Stimulated activated CD4-positive, alpha-beta T cell treated with anti-CD3 and anti-CD28 coated beads, Interleukin-1b, Interleukin-23, amount 100 ng/mL, for 1 hour (primary cell): ENCODE measurements at places on chromosomes 1 and 21.

DNA sequence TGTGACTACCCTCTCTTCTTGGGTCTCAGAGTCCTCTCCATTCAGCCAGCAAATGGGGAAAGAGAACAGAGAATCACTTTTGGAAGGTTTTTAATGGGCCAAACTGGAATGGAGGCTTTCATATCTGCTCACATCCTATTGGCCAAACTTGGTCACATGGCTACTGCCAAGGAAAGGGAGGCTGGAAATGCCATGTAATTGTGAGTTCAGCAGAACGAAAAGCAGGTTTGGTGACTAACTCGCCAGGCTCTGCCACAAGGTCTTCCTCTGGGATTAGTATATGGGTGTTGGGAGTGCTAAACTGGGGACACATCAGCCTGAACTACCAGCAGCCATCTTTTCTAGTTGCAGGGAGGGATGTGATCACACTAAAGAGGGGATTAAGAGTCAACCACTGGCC is 19.2 kb downstream of the RD3 start:
- no peak for DNase-seq

DNA sequence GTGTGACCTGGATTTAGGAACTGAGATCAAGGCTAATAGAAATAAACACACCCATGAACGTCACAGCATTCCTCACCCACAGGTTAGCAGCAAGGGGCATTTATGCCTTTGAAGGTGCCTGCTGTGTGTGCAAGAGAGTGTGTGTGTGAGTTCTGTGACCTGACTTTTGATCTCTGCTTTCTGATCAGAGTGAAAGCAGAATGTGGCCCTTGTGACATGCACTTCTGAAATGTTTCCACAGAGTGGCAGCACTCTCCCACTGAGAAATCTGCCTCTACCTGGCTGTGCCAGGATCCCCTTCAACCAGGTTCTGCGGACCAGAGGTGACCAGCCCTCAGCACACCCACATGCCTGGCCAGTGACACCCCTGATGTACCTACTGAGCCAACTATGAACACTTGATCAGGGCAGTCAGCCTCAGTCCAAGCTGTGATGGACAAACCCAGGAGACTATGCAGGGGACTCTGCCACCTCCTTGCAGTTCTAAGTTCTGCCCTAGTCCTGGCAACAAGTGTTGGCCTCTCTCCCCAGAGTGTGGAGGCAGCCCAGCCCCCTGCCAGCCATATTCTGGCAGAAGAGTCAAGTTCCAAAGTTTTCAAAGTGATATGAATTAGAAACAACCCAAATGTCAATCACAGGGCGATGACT is 41.0 kb downstream of the RXRG start:
- no peak for DNase-seq

DNA sequence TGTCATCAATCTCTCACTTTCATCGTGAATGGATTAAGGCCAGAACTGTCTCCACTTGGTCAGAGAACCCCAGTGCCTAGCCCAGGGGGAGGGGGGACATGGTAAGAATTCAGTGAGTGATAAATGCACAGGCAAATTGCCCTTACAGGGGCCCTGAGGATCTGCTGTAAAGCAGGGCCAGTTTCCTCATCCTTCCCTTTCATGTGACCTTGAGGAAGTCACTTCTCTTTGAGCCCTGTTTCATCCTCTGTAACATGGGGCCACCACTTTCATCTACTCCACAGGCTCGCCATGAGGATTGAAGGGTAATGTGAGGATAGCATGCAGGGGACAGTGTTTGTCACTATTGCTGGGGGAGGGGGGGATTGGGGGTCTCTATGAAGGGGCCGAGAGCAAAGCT is 28.1 kb upstream of the C1QA start:
- no peak for DNase-seq

- DNase-seq, result no peak
These were observed 53.4 kb downstream of the KRTAP19-8 start for GRCh38 chr21:30984889-30985288.

- DNase-seq, result no peak
These were observed 79.5 kb downstream of the SDCCAG8 start for GRCh38 chr1:243335292-243335691.

GRCh38 chr1:172394141-172394751 is 26.2 kb upstream of the C1orf105 start:
- DNase-seq, result peak; percentile 15

GRCh38 chr1:156504438-156504813 is 3.9 kb upstream of the MEF2D start:
- no peak for DNase-seq

DNA sequence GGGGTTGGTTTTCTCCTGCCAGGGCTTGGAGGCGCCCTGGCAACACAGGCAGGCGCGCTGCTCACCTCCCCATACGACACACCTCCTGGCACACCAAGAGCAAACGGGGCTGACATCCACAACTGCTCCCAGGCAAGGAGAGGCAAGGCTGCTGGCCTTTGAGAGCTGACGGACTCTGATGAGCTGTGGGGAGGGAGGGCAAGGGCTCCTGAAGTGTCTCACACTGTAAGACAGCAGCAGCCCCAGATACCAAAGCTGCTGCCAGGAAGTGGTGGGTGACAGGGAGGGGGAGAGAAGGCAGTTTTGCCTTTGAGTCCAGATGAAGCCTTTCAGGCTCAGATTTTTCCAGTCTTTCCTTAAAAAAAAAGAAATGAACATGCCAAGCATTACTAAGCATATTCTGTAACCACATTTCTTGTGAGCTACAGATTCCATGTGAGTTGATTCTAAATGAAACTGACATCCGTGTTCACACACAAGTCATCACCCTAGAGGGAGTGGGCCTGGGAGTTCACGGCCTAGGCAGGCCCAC is 24.3 kb downstream of the PGBD5 start:
- DNase-seq, result no peak

DNA sequence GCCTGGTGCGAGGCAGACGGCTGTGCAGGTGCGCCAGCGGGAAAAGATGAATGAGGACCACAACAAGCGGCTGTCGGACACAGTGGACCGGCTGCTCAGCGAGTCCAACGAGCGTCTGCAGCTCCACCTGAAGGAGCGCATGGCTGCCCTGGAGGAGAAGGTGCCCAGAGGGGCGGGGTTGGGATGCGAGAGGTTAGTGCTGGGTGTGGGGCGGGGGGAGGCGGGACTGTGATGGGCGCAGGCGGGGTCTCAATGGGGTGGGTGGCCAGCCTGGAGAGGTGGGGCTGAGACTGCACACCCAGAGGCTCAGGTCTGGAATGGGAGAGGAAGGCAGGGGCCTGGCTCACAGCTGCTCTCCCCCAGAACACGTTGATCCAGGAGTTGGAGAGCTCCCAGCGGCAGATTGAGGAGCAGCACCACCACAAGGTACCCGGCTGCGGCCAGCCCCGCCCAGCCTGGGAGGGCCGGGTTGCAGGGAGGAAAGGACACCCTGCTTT is 22.3 kb downstream of the PPFIA4 start:
- DNase-seq, result no peak

DNA sequence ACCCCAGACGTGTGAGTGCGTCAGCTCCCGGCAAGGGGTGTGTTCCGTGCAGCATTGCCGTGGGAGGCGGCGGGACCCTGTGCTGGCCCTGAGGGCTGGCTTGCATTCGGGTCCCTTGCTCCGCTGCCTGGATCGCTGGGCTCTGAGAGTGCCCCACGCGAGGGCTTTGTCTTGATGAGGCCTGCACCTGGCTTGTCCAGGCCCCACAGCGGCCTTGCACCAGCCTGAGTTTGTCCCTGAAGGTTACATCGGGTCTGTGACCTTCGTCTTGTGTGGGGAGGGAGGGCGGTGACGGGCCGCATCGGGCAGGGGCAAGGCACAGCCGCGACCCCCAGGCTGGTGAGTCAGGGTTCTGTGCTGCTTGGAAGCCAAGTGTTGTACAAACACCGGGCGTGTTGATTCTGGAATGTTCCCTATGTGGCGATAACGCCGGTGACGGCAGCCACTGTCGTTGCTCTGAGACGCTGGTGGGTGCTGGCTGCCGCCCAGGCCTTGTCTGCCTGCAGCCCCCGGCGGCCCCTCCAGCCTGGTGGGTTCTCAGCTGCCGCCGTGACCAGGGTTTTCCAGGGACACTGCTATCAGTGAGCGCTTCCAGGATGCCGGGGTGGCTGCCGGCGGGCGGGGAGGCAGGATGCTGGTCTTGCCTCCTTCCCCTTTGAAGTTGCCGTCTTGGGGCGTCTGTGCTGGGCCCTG is 42.9 kb downstream of the SLX9 start:
- DNase-seq, result no peak

- DNase-seq, result no peak
These were observed 382.7 kb upstream of the DUSP10 start for GRCh38 chr1:222124602-222125001.

DNA sequence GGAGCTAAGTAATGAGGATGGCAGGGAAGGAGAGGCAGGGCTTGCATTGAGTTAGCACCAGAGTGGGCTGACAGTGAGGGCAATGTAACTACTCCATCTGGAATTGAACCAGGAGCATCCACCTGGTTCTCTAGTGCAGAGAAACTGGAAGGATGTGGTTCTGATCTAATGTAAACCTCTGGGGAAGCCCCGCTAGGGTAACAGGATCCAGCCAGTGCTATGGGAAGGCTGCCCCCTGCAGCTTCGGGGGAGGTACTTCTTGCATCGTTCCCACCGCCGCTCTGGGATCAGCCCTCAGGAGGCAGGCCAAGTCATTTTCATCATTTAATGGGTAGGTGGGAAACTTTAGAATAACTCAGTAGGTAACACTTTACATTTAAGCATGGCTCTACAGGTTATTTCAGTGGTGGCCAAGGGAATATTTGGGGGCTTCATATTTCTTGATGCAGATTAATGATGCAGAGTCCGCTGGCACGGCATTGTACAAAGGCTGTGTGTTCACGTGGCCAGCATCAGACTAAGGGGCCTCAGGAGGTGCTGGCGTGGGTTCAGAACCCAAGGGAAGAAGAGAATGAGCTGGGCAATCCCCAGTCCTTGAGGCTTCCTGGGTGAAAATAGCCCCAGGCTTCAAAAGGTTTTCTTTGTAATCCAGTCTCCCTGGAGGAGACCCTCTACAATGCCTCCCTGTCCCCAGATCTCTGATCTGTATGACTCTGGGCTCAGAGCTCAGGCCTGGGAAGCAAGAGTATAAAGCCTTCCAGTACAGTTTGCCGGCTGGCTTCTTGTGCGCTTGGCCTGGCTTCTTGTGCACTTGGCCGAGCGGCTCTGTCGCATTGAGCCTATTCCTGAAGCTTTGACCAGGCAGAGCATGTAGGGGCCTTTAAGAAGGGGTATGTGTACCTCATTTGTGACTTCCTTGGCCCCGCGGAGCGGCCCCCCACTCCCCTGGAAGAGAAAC is 26.4 kb upstream of the KAZN start:
- no peak for DNase-seq

- no peak for DNase-seq
These were observed 31.0 kb downstream of the FOXD2 start for GRCh38 chr1:47468709-47469389.

GRCh38 chr1:17139637-17140036 is 20.4 kb upstream of the PADI2 start:
- no peak for DNase-seq

DNA sequence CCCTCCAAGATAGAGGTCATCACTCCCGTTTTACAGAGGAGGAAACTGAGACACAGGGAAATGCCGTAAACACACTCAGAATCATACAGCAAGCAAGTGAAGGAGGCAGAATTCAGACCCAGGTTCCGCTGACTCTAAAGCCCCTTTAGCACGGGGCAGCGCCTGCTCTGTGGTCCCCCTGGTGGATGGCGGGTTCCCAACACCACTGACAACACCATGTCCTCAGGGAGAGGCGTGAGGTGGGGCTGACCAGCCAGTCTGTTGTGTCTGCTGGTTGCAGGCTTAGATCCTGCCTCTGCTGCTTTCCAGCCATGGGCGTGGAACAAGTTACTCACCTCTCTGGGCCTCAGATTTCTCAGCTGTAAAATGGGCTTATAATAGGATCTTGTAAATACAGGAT is 617.3 kb downstream of the MATN1 start:
- no peak for DNase-seq

- no peak for DNase-seq
These were observed 56.6 kb downstream of the TMEM53 start for GRCh38 chr1:44617703-44618029.

GRCh38 chr1:234963180-234963903 is 165.3 kb downstream of the TOMM20 start:
- peak; percentile 67 for DNase-seq

GRCh38 chr1:84086189-84086588 is 57.9 kb upstream of the PRKACB start:
- DNase-seq, result no peak
